ENCODE measurements at places on chromosomes 2 and 18. TPM values are rescaled to one million over a fixed set of nuclear protein-coding genes. Genes with fewer than 3 reads are reported as not detected.

The KCNG2 gene
- 0.07 TPM for total RNA-seq

The TPO gene
- 0.14 TPM for total RNA-seq

The COL4A3 gene
- total RNA-seq: 1.3 TPM

The CHRND gene
- not detected for total RNA-seq

The ASB18 gene
- total RNA-seq: not detected

The LRATD1 gene
- total RNA-seq: 0.10 TPM

The PRSS56 gene
- total RNA-seq: 0.13 TPM

The ST8SIA3 gene
- total RNA-seq: not detected

The KCNJ13 gene
- not detected for total RNA-seq
